Glutamatergic neuron (in vitro differentiated cells): ENCODE measurements at places on chromosomes 1 and 21.
A peak's percentile ranks its signal among the peaks of the same experiment; 100 is the strongest.

DNA sequence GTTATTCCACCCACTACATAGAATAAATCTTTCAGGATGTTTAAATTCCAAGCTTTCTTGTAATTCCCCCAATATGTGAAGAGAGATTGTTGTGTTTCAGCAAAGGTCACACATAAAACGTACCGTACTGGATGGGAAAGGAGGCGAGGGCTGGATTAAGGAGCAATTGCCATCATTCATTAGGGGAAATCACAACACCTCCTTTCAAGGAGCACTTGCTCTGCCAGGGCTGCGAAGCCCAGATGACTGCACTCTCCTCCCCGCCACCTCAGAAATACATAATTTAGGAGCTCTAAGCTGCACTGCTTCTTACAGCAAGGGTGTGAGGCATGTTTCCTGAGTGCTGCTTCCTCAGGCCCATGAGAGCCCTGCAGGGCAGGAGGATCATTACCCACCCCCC is 29.6 kb downstream of the MATN1 start:
- H3K36me3 ChIP-seq, result no peaks in the 10 kb centered on the region
- peaks cover 15% of the 10 kb centered on the region for H3K4me1 ChIP-seq
- H3K4me3 ChIP-seq, result no peak overlapping the region
- no peak for DNase-seq

DNA sequence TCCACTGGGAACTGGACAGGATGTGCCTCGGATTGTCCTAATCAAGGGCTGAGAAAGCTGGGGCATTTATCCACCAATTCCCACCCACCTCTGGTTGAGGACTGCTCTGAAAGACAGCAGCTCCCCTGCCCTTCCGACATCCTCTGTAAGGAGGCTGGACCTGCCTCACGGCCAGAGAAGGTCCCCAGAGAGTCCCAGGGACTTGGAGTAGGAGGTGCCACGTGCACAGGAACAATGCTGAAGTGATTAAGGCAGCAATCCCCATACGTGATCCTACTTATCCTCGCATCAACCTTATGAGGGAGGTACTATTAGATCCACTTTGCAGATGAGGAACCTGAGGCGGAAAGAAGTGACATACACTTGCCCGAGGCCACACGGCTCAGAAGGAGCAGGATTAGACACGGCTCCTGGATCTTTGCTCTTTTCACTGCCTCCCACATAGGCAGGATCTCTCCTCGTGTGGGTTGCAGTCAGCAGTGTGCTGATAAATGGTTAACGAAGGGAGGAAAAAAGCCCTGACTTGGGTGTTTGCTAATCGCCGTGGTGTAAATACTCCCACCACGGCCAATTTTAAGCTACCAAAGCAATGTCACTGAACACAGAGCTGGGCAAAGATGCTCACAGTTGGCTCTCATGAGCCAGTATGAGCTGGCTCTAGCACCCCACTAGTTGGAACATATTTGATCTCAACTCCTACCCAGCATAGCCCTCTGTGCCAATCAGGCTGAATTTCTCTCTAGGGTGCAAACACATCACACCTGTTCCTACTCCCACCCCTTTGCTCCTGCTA is 18.6 kb upstream of the LDLRAP1 start:
- DNase-seq, result no peak
- peaks cover 14% of the 10 kb centered on the region for H3K4me1 ChIP-seq
- peaks cover 4% of the 10 kb centered on the region for H3K27me3 ChIP-seq

DNA sequence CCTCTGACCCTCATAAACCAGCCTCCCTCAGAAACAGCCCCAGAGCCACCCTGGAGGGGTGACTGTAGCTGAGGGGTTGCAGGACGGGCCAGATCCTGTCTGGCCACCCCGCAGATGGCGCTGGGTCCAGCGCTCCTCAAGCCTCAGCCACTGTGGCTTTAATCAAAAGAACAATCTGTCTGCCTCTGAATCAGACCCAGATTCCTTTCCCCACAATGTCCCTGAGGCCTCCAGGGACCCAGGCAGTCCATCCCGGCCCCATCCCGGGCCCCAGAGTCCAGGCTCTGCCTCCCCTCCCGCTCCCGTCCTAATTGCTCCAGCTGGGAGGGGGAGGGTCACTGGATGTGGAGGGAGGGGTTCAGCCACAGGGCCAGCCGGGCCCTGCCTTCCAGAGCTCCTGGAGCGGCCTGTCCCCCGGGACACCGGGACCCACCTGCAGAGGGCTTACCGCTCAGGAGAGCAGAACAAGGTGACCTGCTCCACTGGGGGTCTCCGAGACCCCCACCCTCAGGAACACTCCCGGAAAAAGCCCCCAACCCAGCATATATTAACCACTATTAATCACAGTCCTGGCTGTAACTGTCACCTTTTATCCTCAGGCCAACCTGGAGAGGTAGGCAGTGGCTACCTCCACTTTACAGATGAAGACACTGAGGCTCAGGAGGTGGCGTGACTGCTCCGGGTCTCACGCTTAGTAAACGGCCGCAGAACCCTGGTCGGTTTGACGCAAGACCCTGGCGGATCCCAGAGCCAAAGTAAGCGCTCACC is 836 bp upstream of the FBLIM1 start:
- peak; percentile 60 for DNase-seq
- no peaks in the 10 kb centered on the region for H3K36me3 ChIP-seq
- H3K27me3 ChIP-seq, result peaks cover 8% of the 10 kb centered on the region

DNA sequence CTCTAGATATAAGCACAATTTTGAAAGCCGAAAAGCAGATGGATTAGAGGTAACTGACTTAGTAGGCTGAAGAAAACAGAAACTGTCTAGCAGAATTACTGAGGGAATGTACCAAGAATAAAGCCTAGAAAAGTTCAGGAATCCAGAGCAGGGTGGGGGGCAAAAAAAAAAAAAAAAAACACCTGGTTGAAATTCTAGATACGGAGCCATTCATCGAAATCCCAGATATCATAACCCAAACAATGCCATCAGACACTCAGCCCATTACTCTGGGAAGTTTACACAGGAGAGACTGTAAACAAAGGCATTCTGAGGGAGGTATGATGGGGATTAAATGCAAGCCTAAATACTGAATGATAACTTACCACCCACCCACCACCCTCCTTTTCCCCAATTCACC is 45.6 kb downstream of the ENAH start:
- H3K36me3 ChIP-seq, result no peaks in the 10 kb centered on the region
- peaks cover 3% of the 10 kb centered on the region for H3K27me3 ChIP-seq
- peak overlapping the region; percentile 23 for H3K27ac ChIP-seq
- peak overlapping the region; percentile 38 for H3K4me3 ChIP-seq
- H3K4me1 ChIP-seq, result peaks cover 35% of the 10 kb centered on the region

- no peak overlapping the region for H3K4me3 ChIP-seq
- H3K27ac ChIP-seq, result peak overlapping the region; percentile 70
- H3K4me1 ChIP-seq, result peaks cover 39% of the 10 kb centered on the region
- H3K27me3 ChIP-seq, result peaks cover 8% of the 10 kb centered on the region
- no peaks in the 10 kb centered on the region for H3K36me3 ChIP-seq
Measured at GRCh38 chr1:11474826-11475225, 4.1 kb upstream of the DISP3 start.
